Pons (tissue), 1 donor: ENCODE measurements at places on chromosomes 5 and 9.

GRCh38 chr5:180035206-180035931 is 36.2 kb downstream of the RNF130 start:
- DNase-seq: no peak

DNA sequence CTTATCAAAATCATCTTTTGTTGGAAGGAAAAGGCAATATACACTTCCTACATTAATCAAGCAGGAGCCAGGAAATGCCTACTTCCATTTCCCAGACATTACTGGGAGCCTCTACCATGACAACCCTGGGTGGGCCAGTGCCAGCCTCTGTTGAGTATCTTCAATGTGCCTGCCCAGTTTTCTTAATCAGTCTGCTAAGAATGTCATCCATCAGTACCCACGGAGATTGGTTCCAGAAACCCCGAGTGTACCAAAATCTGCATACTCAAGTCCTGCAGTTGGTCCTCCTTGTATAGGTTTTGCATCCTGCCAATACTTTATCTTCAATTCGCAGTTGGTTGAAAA is 82.4 kb downstream of the MARCHF3 start:
- no peak for DNase-seq

- no peak for DNase-seq
These were observed 17.8 kb downstream of the EEIG1 start for GRCh38 chr9:127963041-127963358.

DNA sequence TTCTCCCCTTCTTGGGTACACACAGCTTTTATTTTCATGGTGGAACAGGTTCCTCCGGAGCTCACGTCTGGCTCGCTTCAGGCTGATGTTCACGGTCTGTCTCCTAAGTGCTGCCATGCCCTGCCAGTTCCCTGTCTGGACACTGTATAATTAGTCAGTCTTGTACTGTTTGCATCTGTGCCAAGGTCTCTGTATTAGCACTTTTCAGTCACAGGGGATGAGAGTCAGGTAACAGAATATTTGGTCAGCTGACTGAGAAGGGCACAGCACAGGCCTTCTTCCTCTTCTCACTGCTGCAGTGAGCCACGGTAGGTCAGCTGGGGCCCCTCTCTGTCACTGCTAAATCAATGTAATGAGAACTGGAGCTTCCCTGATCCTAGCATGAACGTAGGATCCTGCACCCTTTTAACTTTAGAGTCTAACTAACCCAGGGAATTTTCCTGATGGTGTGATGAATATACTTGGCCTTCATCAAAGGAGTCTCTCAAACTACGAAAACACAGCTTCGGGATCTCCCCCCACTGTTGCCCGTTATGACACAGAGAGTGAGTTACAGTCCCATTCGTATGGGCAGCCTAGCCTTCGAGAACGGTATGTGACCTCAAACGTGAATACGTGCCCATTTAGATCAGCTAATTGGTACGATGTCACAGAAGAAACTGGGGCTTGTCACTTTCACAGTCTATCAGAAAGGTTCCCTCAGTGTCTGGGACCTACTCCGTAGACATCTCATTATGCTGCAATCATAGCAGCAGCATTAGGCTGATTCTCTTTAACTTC is 354.1 kb upstream of the RFX3 start:
- DNase-seq: no peak

DNA sequence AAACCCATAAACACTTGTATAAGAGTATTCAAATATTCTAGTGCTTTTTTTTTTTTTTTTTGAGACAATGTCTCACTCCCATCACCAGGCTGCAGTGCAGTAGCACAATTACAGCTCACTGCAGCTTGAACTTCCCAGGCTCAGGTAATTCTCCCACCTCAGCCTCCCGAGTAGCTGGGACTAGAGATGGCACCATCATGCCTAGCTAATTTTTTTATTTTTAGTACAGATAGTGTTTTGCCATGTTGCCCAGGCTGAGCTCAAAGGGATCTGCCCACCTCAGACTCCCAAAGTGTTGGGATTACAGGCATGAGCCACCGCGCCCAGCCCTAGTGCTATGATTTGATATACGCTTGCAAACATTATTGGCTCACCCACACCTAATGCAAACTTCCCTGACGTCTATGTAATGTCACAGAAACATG is 11.8 kb downstream of the IL6ST start:
- peak; percentile 33 for DNase-seq

DNA sequence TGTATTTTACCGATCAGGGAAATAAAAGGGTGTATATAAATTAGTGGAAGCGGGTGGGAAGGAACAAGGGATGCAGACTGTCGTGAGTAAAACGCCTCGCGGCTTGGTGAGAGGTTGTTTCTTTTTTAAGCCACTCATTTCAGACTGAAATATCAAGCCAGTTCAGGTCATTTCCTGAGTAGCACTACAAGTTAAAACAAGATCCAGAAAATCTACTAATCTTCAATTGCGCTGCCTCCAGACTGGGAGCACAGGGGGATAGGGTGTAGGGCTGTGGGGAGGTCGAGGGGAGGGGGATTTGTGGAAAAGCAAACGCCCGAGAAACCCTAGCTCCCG is 140.8 kb downstream of the TSSK1B start:
- DNase-seq: no peak

DNA sequence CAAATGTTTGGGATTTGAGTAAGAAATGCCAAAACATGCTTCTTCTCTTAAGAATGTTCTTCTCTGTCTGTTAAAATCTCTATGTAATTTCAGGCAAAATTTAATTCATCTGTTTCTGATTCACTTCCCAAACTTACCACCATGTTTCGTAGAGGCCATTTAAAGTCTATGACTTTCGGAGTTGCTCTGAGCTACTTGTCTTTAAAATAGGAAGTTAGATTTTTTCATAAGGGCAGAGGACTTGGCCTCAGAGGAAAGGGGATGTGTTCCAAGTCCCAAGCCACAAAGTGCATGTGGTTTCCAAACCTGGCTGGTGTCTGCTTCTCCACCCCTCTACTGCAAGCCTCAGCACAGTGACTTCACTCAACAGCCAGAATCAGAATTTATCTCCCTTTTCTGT is 111.3 kb upstream of the ADRA1B start:
- DNase-seq: peak; percentile 85

- no peak for DNase-seq
These were observed 22.5 kb downstream of the RANBP3L start for GRCh38 chr5:36279054-36279698.

DNA sequence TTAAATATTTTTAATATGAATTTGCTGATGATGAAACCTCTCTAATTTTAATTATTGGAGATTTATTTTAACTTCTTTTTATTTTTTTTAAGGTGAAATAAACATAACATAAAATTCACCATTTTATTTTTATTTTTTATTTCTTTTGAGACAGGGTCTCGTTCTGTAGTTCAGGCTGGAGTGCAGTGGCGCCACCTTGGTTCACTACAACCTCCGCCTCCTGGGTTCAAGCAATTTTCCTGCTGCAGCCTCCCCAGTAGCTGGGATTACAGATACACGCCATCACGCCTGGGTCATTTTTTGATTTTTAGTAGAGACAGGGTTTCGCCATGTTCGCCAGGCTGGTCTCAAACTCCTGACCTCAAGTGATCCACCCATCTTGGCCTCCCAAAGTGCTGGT is 402.9 kb downstream of the PRR16 start:
- no peak for DNase-seq

- no peak for DNase-seq
These were observed 847.7 kb downstream of the MAT2B start for GRCh38 chr5:164353155-164353554.

GRCh38 chr5:142474431-142475094 is 149.7 kb upstream of the SPRY4 start:
- DNase-seq: no peak

DNA sequence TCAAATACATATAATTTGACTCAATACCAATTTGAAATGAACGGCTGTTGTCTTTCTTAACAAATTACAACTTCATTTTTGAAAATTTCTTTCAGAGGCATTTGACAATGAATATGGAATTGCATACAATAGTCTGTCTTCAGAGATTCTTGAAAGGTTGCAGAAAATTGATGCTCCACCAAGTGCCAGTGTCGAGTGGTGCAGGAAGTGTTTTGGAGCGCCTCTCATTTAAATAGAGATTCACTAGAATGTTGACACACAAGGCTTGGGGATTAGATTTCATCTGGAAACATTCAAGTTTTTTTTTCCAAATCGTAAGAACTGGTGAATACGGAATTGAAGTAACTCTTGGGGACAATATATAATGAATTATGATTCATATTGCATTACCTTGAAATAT is 8.1 kb downstream of the RPS6 start:
- DNase-seq: no peak
